Bronchial epithelial cell (primary cell): ENCODE measurements at places on chromosomes 2 and 18. TPM values are rescaled to one million over a fixed set of nuclear protein-coding genes. Genes with fewer than 3 reads are reported as not detected.

GRCh38 chr2:35962585-35963146 is 392.9 kb upstream of the CRIM1 start:
- no peak for DNase-seq

DNA sequence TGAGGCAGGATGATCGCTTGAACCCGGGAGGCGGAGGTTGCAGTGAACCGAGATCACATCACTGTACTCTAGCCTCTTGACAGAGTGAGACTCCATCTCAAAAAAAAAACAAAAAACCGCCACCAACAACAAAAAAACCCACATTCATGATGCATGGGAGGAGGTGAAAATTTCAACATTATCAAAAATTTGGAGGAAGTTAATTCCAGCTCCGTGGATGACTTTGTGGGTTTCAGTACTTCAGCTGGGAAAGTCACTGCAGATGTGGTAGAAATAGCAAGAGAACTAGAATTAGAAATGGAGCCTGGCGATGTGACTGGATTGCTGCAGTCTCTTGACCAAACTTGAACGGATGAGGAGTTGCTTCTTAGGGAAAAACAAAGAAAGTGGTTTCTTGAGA is 74.3 kb downstream of the PRKCE start:
- no peak for DNase-seq

DNA sequence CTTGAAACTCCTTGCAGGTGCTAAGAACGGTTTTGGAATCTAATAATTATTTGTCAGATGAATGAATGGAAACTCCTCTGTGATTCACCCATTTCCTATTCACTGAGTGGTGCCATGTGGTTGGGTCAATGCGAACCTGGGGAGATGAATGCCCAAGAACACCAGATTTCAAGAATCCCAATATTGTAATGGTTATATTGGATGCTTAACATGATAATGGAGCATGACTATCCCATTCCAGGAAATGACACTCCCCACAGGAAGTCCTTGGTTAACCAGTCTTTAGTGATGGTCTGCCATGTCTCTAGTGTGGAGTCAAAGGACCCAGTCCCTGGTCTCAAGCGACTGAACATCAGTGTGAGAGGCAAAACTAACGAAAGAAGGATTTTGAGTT is 67.9 kb upstream of the ST3GAL5 start:
- no peak for DNase-seq

GRCh38 chr2:216519154-216519762 is 20.6 kb downstream of the RPL37A start:
- peak; percentile 74 for DNase-seq

- DNase-seq: peak; percentile 79
These were observed 1.0 kb downstream of the ACVR1 start for GRCh38 chr2:157874997-157875640.

GRCh38 chr18:62883937-62884735 is 168.8 kb downstream of the PHLPP1 start:
- DNase-seq: no peak

GRCh38 chr2:111155610-111156009 is 34.9 kb downstream of the BCL2L11 start:
- DNase-seq: peak; percentile 95

DNA sequence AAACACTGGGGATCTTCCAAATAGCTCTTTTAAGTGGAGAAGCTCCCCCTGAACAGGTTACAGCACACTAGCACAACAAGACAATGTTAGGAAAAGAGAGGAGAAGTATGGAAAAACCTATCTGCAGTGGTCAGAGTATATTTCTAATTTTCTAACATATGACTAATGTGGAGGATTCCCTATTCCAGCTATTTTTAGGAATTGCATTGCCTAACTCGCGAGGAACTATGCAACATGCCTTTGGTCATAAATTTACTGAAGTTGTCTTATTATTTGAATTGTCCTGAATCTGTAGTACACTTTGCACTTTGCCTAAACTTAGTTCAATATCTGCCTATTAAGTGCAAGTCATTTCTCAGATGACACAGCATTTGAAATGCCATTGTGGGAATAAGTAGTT is 381.4 kb downstream of the CCDC85A start:
- no peak for DNase-seq

CYP26B1 gene
- total RNA-seq: under 0.01 and 0.53 TPM in 2 replicates

KATNAL2 gene
- under 0.01 and 0.77 TPM in 2 replicates for total RNA-seq
